ENCODE measurements at places on chromosomes 5 and 9.
A peak's percentile ranks its signal among the peaks of the same experiment; 100 is the strongest.

GRCh38 chr5:172667786-172668593 is 26.9 kb downstream of the NEURL1B start:
- no peak for DNase-seq

GRCh38 chr5:138180183-138180782 is 1.4 kb downstream of the KIF20A start:
- DNase-seq = no peak

DNA sequence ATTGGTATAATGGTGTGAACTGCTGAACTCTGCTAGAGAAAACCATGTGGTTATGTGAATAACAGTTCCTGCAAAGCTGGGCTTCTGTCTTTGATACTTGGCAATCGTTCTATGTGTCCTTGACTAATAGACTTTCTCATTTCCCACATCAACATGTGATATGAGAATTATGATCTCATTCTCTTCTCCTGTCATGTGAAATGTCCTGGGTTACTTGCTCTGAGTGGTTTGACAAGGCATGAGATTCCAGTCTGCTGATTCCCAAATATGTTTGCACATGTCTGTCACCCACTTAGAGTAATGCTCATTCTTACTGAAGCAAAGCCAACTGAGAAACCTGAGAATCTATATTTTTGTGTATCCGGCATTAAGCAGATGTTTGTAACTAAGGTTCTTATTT is 141.2 kb downstream of the PARP8 start:
- no peak for DNase-seq

- no peak for DNase-seq
Observed at GRCh38 chr5:31091501-31091900, 102.0 kb upstream of the CDH6 start.

- DNase-seq = no peak
Observed at GRCh38 chr9:27489087-27489876, 34.8 kb upstream of the IFNK start.

DNA sequence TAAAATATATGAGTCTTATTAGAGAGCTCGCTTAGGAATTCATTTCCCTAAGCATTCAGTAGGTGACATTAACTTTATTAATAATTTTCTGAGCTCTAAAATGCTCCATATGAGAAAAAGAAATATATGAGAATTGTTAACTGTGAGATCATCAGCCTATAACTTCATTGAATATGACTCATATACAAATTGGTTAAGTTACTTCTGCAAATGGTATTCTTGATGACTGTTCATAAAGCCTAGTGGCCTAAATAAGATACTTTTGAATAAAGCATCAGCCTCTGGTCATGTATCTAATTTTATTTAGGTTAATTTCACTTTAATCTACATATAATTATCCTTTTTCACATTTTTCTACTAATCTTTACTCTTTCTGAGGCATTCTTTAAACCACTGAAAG is 710.2 kb upstream of the ACO1 start:
- DNase-seq = no peak

DNA sequence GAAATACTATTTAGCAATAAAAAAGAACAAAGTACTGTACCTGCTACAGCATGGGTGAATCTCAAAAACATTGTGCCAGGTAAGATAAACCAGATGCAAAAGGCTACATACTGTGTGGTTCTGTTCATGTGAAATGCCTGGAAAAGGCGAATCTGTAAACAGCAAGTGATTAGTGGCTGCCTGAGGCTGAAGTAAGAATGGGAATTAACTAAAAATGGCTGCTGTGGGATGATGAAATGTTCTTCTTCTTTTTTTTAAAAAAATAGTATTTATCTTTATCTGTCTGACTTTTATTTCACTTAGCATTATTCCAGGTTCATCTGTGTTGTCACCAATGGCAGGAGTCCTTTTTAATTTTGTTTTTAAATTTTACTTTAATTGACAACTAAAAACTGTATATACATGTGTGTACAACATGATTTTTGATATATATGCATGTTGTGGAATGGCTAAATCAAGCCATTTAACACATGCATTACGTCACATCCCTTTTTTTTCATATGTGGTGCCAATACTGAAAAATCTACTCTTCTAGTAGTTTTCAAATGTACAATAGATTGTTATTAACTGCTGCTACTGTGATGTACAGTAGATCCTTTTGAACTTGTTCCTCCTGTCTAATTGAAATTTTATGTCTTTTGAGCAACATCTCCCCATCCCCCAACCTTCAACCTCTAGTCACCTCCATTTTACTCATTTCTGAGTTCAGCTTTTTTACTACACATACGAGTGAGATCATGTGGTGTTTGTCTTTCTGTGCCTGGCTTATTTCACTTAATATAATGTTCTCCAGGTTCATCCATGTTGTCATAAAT is 62.9 kb upstream of the TNFAIP8 start:
- no peak for DNase-seq

GRCh38 chr5:94326586-94326985 is 291.8 kb downstream of the KIAA0825 start:
- no peak for DNase-seq

DNA sequence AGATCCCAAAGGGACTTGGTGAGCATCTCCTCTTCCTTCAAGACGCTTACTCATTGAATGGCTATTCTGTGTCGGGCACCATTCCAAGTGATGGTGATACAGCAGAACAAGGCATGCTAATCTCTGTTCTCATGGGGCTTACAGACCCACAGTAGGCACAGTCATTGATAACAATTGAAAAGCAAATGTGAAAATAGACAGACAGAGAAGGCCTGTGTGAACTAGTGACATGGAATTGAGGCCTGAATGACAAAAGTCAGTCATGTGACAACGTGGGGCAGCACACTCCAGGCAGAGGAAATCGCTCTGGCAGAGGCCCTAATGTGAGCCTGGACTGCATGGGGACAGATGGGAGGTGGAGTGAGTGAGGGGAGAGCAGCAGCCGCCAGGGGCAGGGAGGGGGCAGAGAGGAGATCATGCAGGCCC is 70.7 kb upstream of the CPLX2 start:
- DNase-seq = no peak

GRCh38 chr5:124395287-124395686 is 351.2 kb downstream of the ZNF608 start:
- no peak for DNase-seq

GRCh38 chr5:139848508-139849100 is 53.0 kb downstream of the PSD2 start:
- DNase-seq = peak; percentile 6

DNA sequence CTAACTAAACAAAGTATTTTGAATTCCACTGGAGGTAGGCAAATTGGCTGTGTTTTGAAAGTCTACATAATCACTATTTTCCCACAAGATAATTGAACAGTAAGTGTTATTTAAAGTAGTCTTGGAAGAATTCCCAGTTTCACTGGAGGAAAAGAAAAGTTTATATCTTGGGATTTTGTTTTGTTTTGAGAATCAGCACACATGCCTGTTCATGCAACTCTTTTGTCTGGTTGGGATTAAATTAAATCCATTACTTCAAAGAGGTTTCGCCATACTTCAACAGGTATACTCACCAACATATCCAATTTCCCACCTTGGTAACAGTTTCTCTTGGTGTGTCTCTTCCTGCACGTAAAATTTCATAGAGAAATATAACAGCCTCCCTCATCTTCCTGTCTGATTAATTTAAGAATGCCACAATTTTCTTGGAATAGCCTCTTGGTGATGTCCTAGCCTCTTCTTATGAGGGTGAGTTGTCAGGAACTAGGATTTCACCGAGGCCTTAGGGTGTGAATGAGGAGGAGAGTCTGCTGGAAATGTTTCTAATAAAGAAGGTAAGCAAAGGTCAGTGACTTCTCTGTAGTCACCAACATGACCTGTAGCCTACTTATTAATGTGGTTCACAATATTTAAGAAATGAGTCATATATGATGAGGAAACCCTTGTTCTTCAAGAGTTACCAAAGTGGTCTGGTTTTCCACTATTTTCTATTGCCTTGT is 48.1 kb downstream of the ITGA2 start:
- no peak for DNase-seq

GRCh38 chr5:139120521-139120920 is 77.6 kb downstream of the SIL1 start:
- DNase-seq = no peak

DNA sequence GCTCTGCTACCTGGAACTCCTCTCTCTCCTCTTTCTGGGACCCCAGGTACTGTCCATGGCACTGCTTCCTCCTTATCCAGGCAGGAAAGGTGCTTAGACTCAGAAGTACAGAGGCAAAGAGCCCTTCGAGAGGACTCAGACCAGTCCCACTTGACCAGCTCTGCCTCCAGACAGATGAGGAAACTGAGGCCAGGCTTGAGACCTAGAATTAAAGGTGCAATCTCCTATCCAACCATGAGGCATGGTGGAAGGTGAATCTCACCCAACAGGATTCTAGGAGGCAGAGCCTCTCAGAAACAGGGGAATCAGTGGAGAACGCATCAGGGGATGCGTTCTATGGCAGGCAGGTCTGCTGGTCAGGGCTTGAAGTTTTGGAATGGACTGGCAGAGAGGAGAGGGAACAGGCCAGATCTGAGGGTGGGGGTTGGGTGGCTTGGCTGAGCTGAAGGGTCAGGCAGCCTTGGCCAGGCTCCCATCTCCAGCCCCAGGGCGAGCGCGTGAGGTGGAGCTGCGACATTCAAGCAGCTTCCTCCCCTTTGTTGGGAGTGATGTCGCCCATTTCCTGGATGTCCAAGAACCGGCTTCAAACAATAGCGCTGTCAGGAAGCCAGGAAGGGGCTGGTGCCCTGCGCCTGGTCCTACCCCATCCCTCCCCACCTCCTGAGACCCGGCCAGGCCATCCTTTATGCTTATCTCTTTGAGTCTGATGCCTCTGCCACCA is 26.2 kb downstream of the NDUFA8 start:
- no peak for DNase-seq
